Cerebellum (tissue), 4 donors: ENCODE measurements at places on chromosomes 1 and 21. TPM values are rescaled to one million over a fixed set of nuclear protein-coding genes. Genes with fewer than 3 reads are reported as not detected.

The TFF2 gene
- total RNA-seq = not detected

The SPRR2B gene
- total RNA-seq = not detected

The RHD gene
- 0.64 TPM for total RNA-seq

The AIRE gene
- 0.09 TPM for total RNA-seq

The CD5L gene
- total RNA-seq = 0.27 TPM

The RGS8 gene
- 75.3 TPM for total RNA-seq

The GUCA2B gene
- not detected for total RNA-seq

The CNR2 gene
- not detected for total RNA-seq

The AADACL4 gene
- not detected for total RNA-seq

The PDXK gene
- 24.2 TPM for total RNA-seq

The TAS1R2 gene
- total RNA-seq = not detected

The CCT8 gene
- total RNA-seq = 103 TPM

The ELF3 gene
- 0.73 TPM for total RNA-seq

The LMX1A gene
- total RNA-seq = 13.3 TPM

The TTC22 gene
- 0.18 TPM for total RNA-seq

The OR2L13 gene
- 2.6 TPM for total RNA-seq

DNA sequence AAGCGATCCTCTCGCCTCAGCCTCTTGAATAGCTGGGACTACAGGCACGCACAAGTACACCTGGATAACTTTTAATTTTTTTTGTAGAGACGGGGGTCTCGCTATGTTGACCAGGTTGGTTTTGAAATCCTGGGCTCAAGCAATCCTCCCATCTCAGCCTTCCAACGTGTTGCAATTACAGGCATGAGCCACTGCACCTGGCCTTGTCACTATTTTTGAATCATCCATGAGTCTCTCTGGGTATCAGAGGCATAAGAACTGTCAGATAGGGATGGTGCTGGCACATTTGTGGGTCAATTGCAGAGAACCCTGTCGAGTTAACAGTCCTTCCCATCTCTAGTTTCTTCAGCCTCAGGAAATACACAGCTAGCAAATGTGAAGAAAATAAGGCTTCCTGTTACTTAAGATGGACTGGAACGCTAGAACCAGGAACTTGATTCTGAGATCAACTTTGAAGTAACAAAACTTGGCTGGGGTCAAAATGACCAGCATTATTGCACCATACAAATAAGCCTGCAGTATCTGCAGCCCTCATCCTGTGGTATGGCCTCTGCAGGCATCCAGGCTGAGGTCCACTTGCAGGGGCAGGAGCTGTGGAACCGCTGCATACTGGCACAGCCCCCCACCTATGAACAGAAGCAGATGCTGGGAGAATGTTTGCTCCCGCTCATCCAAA, 124.3 kb upstream of the GADD45A start:
- DNase-seq = no peak

- DNase-seq = no peak
Measured at GRCh38 chr21:29125191-29125590, 5.3 kb upstream of the MAP3K7CL start.

GRCh38 chr1:203720242-203720641, 44.7 kb upstream of the LAX1 start:
- no peak for DNase-seq

DNA sequence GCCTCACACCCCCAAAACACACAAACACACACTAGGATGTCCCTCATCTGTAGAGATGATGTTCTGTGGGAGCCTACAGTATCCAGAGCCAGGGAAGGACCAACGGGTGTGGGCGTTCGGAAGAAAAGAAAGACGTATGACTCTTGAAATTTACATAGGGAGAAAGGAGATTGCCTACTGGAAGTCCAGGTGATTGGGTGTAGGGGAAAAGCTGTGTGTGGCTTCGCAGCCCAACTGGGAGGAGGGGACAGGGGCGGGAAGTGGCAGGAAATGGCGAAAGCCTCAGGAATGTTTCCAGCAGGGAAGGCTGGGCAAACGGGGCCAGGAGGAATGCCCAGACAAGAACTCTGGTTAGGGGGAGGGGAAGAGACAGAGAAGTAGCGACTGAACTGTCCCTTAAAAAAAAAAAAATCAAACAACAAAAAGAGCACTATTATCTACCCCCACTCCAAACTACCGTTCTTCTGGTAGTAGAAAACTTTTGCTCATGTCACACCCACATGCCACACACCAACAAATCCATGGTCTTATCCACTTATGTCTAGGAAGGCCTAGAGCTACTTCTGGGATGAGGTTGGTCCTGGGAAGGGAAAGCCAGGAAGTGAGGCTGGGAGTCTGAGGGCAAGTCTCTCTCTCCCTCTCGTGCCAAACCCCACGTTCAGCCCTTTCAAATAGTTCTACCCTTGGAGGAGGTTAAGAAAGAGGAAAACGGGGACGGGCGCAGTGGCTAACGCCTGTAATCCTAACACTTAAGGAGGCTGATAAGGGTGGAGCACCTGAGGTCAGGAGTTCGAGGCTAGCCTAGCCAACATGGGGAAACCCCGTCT, 1.8 kb upstream of the CKS1B start:
- no peak for DNase-seq

GRCh38 chr1:2819831-2820730, 18.6 kb upstream of the TTC34 start:
- DNase-seq = no peak

DNA sequence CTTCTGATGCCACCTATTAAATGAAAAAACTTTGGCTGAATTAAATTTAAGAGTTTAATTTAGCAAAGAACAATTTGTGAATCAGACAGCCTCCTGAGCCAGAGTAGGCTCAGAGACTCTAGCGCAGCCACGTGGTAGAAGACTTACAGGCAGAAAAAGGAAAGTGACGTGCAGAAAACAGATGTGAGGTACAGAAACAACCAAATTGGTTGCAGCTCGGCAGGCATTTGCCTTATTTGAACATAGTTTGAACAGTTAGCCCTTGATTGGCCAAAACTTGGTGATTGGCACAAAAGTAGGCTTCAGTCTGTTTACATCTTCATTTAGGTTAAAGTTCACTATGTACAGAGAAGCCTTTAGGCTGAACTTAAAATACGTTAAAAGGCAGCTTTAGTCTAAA, 22.9 kb downstream of the TCP10L start:
- DNase-seq = no peak

GRCh38 chr21:45680215-45680614, 36.7 kb downstream of the PCBP3 start:
- no peak for DNase-seq

DNA sequence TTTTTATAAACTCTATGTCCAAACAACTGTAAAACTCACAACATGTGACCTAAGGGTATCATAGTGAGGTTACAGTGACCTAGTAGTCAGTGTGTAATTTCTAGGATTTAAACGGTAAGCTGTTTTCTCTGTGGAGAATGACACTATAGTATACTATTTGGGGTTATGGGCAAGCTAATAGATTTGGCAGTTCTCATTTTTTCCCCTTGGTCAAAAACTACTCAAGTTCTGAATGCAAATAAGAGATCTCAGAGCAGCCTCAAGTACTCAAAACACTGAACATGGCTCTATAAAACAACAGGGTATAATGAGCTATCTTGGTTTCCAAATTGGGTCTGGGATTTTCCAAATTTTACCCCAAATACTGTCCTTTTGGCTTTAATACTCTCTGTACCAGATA, 88.5 kb upstream of the HMCN1 start:
- DNase-seq = no peak

- no peak for DNase-seq
Measured at GRCh38 chr1:182781841-182782586, 7.6 kb upstream of the NPL start.

DNA sequence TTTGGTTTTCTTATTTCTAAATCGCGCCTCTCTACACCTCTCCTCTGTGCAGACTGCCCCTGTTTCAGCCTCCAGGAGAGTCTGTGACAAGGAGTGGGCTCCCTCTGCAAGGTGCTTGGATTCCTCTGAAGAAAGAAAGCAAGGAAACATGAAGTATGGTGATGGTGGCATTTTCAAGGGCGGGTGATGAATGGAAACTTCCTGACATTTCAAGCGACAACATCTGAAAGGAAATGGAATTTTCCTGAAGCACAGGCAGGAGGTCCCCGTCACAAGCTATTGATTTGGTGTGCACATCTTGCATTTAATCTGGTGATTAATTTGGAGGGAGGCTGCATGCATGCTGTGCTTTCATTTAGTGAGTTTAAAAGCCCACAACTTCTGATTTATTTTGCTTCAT, 164.6 kb upstream of the FGGY start:
- DNase-seq = no peak

DNA sequence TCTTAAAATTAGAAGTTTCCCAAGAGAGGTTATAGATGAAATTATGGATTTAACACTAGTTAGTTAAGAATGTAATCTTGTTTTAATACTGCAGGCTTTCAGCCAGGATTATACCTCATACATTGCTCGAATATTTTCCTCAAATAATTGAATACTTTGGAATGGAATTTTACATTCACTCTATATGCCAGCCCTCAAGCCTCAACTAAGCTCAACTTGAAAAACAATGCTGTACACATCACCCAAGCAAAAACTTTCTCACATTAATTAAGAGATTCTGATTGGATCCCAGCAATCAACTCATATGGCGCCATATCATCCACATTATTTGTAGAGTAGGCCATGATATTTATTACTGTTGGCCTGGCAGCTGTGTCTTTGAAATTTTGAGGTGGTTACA, 710.7 kb upstream of the ADAMTS5 start:
- DNase-seq = no peak

DNA sequence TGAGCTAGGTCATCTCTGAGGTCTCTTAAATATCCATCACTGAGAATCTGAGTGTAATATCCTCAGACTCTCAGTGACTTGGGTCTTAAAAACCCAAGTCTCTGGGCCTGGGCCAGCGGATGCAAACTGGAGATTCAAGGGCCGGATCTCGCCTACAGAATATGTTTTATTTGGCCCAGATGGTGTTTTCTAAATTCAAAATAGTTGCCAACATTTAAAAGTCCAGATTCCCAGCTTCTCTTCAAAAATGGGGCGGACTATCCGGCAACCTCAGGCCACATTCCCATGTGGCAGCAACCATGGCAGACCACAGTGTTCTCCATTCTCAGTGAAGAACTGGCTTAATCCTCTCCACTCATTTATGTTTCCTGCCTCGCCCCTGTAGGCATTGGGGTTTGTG, 12.7 kb upstream of the HEYL start:
- no peak for DNase-seq

- no peak for DNase-seq
Measured at GRCh38 chr1:177915641-177916040, 54.2 kb downstream of the SEC16B start.

DNA sequence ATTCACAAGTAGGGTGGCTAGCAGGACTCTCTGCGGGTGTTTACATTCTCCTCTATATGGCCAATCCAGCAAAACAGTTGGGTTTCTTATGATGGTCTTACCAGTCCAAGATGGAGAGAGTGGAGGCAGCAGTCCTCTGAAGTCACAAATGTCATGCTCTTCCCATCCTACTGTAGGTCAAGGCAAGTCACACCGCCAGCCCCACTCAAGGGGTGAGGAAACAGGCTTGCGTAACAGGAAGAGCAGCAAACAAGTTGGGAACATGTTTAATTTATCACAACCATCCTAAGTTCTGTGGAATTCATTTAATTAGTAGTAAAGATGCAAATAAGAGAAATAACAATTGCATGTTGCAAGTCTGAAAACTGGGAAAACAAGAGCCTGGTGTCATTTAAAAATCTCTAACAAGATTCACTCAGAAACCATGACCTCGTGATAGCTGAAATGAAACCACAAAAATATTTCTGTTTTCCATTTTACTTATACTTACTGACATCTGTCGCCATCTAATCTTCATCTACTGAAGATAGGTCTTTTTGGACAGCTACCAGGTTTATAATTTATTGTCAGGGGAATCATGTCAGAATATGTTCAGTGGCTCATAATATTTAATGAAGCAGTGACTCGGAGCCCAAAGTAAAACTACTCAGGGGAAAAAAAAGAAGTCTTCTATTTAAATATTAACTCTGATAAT, 349.1 kb upstream of the FMN2 start:
- DNase-seq = no peak

- DNase-seq = no peak
Measured at GRCh38 chr1:17941431-17942189, 166.0 kb upstream of the IGSF21 start.

- no peak for DNase-seq
Measured at GRCh38 chr1:51009381-51009780, 39.3 kb downstream of the CDKN2C start.

GRCh38 chr1:54384918-54385726, 21.1 kb downstream of the SSBP3 start:
- no peak for DNase-seq
